ENCODE measurements at places on chromosomes 12 and 14.

DNA sequence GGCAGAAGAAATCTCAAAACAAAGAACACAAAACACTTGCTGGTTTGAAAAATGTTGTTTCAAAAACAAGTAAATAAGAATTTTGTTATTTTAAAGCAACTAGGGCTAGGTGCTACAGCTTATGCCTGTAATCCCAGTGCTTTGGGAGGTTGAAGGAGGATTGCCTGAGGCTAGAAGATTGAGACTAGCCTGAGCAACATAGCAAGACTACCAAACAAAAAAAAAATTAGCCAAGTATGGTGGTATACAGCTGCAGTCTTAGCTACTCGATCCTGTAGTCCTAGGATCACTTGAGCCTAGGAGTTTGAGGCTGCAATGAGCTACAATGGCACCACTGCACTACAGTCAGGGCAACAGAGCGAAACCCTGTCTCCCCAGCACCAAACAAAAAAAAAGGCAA, 32.6 kb upstream of the MTERF2 start:
- DNase-seq: no peak

- DNase-seq: no peak
These were observed 19.3 kb downstream of the LRP6 start for GRCh38 chr12:12247584-12247983.

DNA sequence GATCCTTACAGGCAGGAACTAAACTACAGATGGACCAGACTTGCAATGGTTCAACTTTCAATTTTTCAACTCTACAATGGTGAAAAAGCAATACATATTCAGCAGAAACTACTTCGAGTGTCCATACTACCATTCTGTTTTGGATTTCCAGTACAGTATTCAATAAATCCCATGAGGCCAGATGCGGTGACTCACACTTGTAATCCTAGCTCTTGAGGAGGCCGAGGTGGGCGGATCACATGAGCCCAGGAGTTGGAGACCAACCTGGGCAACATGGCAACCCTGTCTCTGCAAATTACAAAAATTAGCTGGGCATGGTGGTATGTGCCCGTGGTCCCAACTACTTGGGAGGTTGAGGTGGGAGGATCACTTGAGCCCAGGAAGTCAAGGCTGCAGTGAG, 336.1 kb downstream of the MED13L start:
- DNase-seq: no peak

DNA sequence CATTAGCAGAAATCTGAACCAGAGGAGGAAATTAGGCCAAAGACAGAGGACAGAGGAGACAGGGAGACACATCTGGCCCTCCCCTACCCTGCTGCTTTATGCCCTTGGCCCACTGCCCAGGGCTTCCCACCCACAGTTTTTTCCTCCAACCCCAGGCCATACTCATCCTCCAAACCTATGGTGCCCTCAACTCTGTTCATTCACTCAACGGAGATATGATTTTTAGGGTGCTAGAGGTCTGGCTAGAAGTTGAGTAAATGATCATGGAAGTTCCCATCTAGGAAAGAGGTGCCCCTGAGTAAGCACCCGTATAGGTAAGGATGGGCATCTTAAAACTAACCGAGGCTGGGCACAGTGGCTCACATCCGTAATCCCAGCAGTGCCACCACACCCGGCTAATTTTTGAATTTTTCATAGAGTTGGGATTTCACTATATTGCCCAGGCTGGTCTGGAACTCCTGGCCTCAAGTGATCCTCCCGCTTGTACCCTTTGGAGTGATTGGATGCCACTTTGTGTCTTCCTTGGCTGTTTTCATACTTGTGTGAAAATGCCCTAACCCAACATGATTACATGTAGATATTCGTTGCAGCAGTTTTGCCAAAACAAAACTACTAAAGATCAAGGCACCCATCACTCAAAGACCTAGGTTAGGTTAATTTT, 4.4 kb downstream of the KRT18 start:
- no peak for DNase-seq

Data from inflammatory macrophage treated with lipopolysaccharide for 4 hours (primary cell).